ENCODE measurements at places on chromosomes 1 and 21. TPM values are rescaled to one million over a fixed set of nuclear protein-coding genes. Genes with fewer than 3 reads are reported as not detected.

GRCh38 chr21:37751268-37751975 is 164.8 kb downstream of the KCNJ6 start:
- DNase-seq, result no peak

DNA sequence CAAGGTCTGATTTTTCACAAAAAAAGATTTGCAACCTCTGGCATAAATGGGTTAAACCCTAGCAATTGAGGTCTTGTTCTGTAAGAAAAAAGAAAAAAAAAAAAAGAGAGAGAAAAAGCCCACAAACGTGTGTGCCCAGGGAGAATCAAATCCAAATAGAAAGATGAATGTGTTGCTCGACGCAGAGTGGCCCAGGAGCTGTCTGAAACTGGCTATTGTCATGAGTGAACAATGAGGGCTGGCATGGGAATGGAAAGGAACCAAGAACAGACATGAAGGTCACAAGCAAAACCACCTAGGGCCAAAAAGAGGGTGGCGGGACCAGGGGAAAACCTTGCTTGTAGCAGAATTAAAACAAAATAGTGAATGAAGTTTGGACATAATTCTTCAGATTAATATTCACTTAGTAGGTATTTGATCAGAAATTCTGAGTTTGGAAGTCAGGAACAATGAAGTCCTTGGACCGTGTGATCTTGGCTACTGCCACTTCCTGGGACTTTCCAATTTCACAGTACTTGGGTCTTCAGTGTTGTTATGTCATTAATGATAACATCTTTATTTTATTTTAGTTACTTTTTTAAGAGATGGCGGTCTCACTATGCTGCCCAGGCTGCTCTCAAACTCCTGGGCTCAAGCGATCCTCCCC is 3.1 kb downstream of the ENO1 start:
- DNase-seq, result peak; percentile 63

DNA sequence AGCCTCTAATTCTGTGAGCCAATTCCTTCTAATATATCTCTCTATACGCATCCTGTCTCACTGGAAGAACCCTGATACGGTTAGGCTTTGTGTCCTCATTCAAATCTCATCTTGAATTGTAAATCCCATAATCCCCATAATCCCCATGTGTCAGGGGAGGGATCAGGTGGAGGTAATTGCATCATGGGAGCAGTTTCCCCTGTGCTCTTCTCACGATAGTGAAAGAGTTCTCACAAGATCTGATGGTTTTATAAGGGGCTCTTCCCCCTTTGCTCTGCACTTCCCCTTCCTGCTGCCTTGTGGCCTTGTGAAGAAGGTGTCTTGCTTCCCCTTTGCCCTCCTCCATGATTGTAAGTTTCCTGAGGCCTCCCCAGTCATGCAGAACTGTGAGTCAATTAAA is 116.1 kb downstream of the MRPS6 start:
- DNase-seq, result no peak

DNA sequence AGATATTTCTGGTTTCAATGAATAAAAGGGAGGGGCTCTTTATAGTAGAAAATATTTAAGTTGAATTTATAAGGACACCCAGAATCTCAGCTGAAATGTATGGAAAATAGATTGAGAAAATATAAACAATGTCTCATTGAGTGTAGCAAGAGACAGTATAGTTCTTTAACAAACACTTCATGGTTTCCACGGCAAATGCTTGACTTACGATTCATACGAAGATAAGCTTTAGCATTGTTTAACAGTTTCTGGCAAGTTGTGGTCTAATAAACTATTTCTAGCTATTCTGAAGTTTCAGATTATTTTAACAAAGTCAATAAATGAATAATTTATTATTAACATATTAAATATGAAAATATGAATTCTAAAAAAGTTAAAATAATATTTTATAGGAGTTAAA is 1419.4 kb downstream of the KCNT2 start:
- peak; percentile 22 for DNase-seq

DNA sequence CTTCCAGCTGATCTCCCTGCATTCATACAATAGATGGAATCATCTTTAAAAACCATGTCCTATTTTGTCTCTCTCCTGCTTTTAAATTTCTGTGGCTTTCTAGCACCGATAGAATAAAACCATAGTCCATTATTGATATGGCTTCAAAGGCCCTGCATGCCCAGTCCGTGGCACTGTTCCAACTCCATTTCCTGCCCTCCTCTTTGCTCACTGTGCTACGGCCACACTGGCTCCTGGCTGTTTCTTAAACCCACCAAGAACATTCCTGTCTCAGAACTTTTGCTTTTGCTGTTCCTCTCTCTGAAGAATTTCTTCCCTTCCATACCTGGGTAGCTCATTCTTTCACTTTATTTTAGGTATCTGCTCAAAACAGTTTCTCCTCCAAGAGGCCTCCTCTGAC is 7.2 kb downstream of the SLAMF1 start:
- no peak for DNase-seq

- no peak for DNase-seq
Observed at GRCh38 chr21:31476263-31477022, 132.4 kb upstream of the TIAM1 start.

DNA sequence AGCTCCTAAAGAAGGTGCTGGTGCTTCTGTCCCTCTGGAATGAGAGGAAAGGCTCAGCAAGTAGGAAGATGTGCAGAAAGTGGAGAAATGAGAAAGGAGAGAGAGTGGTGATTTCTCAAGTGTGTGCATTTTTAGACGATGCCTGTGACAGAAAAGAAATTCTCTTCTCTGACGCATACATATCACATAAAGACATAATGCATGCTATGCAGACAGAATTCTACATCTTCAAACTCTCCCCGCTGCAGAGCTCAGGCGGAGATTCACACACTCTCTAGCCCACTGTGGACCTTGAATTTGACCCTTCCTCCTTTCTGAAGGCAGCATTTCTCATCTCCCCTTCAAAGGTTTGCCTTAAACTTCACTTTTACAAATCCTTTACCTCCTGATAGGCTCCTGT is 52.0 kb upstream of the CAMK1G start:
- DNase-seq, result no peak

GRCh38 chr21:38499296-38499695 is 1.0 kb upstream of the ERG start:
- DNase-seq, result no peak

DNA sequence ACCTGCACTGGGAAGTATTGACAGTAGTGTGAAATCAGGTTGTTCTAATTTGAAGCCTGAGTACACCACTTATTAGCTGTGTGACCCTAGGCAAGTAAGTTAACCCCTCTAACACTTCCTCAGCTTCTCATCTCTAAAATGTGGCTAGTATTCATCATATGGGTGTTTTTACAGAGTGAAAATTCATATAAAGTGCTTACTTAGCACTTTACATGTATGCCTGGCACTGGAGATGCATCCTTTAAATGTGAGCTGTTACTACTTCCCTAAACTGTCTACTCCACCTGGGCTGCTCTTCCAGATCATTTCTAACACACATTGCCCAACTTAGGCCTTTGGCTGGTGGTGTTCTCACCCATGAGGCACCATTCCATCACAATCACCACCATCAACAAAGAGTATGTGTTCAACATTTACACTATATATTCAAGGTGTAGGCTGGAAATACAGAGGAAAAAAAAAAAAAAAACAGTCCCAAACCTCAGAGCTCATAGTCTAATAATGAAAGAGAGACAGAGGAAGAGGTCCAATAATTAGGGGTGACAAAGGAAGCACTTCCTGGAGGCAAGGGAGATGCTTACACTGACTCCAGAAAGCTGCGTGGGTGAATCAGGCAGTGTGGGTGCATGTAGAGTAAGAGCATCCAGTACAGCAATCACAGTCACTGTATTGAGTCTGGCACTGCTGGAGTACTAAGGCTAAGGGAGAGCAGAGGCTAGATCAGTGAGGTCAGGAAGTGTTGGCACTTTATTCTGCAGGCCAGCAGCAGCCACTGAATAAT is 3.6 kb downstream of the STX6 start:
- DNase-seq, result no peak

GRCh38 chr1:201503397-201504176 is 3.3 kb downstream of the CSRP1 start:
- DNase-seq, result peak; percentile 92

DNA sequence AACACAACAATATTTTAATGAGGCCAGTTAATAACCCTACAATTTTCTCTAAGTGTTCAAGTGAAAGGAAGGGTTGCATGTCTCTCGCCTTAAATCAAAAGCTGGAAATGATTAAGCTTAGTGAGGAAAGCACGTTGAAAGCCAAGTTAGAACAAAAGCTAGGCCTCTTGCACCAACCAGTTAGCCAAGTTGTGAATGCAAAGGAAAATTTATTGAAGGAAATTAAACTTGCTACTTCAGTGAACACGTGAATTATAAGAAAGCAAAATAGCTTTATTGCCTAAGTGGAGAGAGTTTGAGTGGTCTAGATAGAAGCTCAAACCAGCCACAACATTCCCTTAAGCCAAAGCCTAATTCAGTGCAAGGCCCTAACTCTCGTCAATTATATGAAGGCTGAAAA is 135.6 kb downstream of the DUSP10 start:
- no peak for DNase-seq

- no peak for DNase-seq
Observed at GRCh38 chr1:235822685-235823084, 44.0 kb downstream of the LYST start.

GRCh38 chr1:163427279-163427678 is 105.5 kb downstream of the NUF2 start:
- no peak for DNase-seq

DNA sequence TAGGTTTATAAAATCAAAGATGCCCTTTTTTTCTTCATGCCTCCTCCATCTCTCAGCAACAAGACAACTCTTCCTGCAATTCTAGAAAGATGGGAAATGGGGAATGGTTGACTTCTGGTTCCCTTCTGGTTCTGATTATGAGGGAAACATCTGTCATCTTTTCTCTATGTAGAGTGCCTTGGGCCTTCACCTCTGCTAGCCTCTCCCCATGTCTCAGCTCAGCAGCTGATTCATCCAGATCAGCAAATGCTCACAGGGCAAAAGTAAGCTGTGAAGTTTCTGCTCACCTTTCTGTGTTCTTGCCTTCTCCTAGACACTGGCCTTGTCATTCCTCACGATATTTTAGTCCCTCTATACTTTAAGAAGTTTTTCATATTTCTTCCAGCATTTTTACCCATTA is 17.8 kb upstream of the BECN2 start:
- no peak for DNase-seq

DNA sequence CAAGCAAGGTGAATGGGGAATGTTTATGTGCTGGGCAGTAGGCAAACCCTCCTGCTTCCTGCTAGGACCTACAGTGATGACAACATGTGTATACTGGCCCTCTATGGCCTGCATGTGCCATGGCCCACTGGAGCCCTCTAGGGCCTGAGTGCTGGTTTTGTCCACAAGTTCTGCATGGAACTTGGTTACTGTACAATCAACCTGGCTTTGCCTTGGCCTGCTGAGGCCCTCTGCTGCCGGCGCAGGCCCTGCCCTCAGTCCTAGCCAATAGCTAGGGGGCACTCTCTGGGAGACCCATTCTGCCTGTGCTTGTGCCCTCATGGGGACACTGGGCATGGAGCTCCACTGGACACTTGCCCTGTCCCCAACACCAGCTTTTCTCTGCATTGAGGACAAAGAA is 138.6 kb upstream of the NGF start:
- no peak for DNase-seq

DNA sequence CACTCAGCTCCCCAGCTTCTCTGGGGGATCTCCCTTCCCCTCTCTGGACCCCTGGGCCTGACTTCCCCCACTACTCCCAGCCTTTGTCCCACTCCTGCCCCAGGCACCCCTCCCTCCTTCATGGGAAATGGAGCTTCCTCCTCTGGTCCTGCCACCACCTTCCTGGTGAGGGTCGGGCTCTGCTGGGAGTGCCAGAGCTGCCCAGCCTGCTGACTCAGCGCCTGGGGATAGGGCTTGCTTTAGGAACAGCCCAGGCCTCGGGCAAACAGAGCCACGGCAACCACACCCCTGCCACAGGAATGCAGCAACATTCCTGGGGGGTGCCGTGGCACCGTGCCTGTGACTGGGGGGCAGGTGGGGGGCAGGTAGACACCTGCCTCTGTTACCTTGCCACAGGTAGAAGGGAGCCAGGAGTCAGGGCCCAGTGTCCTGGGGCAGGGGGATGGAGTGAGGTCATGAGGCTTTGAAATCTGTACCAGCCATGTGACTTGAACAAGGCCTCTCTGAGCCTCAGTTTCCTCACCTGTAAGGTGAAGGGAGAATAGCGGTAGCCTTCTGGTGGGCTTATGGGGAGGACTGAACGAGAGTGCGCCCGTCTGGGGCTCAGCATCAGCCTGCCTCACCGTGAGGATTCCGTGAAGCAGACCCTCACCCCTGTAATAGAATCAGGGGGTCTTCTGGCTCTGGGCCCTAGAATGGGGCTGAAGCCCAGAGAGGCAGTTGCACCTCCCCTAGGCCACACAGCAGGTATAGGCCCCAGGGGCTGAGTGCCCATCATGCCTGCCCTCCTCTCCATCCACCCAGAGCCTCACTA is 17.8 kb upstream of the EPHA2 start:
- peak; percentile 89 for DNase-seq

GRCh38 chr1:111127923-111128643 is 11.8 kb downstream of the DRAM2 start:
- DNase-seq, result no peak

DNA sequence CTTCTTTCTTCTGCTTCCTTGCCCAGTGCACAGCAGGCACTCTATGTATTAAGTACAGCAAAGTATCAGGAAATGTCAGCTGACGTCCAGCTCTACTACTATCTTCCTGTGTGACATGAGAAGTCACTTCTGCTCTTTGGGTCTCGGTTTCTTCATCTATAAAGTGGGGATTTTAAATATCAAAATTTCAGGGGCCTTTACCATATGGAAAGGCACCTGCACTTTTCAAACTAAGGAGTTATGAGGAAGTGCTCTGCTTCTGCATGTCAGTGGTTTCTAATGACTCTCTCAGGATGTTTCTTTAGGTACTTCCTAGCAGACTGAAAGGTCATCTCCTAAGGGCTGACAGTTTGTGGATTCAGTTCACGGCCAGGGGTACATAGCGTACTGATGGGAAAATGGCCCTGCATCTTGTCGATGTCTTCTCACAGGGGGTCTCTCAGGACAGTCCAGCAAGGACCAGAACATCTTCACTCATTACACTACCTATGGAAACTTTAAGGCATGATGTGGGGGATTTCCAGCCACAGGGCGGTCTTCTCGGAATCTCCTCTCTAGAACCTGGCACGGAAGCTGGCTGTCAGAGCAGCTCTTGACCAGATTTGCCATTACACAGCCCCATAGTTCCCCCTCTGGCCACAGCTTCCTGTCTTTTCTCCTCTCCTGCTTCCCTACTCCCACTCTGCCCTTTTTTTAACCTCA is 42.0 kb upstream of the MTF1 start:
- DNase-seq, result no peak

Gene LRRC38
- total RNA-seq, result not detected

Gene FBXO2
- 3.3 TPM for total RNA-seq

Gene DENND2D
- 6.0 TPM for total RNA-seq

Gene ILDR2
- 0.42 TPM for total RNA-seq

Gene MXRA8
- not detected for total RNA-seq

Gene TRIM67
- total RNA-seq, result not detected

Gene WDR26
- 156 TPM for total RNA-seq

Gene FAM131C
- total RNA-seq, result 0.20 TPM

Gene RHBDL2
- 0.52 TPM for total RNA-seq

Gene CTH
- total RNA-seq, result 3.4 TPM

Gene OR4F29
- not detected for total RNA-seq

Gene PRUNE1
- 24.1 TPM for total RNA-seq

Gene DNALI1
- not detected for total RNA-seq

Gene TSPEAR
- not detected for total RNA-seq

All from MCF 10A (cell line).